ENCODE measurements at places on chromosomes 2 and 18. TPM values are rescaled to one million over a fixed set of nuclear protein-coding genes. Genes with fewer than 3 reads are reported as not detected.

- DNase-seq: peak; percentile 32
These were observed 123.2 kb downstream of the KCTD1 start for GRCh38 chr18:26425148-26425531.

The GEN1 gene
- 5.5 TPM for total RNA-seq

- DNase-seq: no peak
These were observed 336.4 kb upstream of the FSHR start for GRCh38 chr2:49490710-49491109.

GRCh38 chr2:219521066-219521880, 7.0 kb downstream of the ASIC4 start:
- DNase-seq: peak; percentile 58

The LYG2 gene
- total RNA-seq: not detected

GRCh38 chr2:104434318-104434792, 419.6 kb upstream of the POU3F3 start:
- DNase-seq: peak; percentile 80

GRCh38 chr18:79692886-79693285, 13.3 kb downstream of the CTDP1 start:
- DNase-seq: no peak

The HNRNPLL gene
- total RNA-seq: 37.1 TPM

- DNase-seq: no peak
These were observed 2.8 kb downstream of the FZD5 start for GRCh38 chr2:207766697-207767460.

DNA sequence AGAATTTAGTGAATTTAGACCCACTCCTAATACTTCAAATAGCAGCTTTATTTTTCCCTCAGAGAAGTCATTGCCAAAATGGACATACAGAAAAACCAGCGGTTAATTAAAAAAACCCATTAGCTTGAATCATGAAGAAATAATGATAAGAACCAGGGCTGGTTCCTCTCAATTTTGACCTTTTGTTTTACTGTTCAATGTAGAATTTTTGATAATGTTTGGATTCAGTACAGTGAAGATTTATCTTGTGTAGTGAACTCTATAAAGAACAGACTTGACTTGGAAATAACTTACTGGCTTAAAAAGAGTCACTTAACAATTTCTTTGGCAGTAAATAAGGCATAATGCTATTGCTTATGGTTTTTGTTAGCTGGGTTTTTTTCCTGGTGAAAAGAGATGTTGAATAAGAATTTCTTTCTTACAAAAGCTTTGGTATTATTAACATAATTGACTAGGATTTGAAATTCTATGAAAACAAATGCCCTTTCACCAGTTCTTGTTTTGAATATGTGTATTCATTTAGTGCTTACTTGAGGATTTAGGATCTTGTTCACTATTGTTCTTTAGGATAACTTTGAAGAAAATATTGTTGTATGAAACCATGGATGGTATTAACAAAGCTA, 73.4 kb upstream of the ITPRID2 start:
- no peak for DNase-seq

GRCh38 chr18:74836296-74837139, 238.8 kb downstream of the ZNF407 start:
- peak; percentile 13 for DNase-seq

The C2orf78 gene
- total RNA-seq: not detected

The POTEJ gene
- total RNA-seq: not detected

DNA sequence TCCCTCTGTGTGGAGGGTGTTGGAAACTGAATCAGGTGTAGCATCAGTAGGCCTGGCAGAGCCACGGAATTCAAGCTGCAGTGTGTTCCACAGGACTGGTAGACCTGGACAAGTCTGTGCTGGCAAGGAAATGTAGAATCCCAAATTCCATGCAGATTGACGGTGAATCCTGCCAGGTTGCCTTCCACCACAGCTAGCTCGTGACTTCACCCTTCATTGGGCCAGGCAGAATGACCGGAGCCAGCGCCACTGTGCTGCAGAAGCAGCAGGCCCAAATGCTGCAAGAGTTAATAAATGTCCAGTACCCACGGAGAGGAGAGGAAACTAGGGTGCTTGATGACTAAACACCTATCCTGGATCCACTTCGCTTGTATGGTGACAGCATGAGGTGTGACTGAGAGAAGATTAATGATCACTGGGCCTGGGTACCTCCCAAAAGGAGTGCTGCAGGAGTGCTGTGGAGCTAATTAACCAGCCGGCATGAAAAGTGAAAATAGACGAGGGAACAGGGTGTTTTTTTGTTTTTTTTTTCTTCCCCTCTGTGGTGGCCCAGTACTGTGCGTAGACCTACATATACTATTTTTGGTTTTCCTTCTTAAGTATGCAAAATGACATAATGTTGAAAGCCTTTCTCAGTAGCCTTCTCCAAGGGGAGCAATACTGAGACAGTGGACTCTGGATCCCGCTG, 122.2 kb downstream of the TANC1 start:
- peak; percentile 83 for DNase-seq

DNA sequence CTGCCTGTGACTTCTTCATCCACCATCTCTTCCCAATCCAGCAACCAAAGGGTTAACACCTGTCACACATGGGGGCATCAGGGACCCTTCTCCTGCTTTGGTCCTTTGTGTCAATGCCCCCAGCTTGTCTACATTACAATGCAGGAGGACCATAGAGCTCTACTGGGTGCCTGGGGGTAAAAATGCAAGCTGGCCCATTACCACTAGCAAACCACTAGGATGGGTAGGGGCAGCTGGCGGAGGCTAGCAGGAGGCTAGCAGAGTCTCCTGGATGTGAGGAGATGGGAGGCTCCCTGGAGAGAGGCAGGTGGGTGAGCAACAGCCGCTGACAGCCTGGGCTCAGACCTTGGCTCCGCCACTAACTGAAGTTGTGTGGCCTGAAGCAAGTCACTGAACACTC, 153.4 kb upstream of the SKOR2 start:
- DNase-seq: no peak

The ATP6V1B1 gene
- not detected for total RNA-seq

GRCh38 chr18:13570856-13571495, 155.4 kb downstream of the FAM210A start:
- no peak for DNase-seq

GRCh38 chr18:6022845-6023244, 127.5 kb upstream of the TMEM200C start:
- DNase-seq: no peak

DNA sequence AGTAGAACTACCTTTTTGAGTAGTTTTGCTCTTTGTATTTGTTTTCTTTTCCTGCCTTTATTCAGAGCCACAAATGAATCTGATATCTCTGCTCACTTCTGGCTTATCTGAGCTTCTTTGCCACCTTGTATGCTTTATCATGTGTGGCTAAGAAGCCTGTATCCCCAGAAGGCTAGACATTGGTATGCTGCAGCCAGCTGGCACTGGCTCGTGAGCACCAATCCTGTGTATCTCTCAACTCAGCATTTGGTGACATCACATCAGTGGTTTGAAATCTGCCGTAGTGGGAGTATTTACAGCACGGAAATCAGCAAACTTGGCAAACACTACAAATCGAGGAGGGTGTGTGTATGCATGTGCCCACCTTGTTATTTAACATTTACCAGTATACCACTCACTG, 183.7 kb upstream of the LHCGR start:
- DNase-seq: no peak

GRCh38 chr2:118801151-118801550, 46.3 kb downstream of the EN1 start:
- no peak for DNase-seq

The NEU4 gene
- 5.9 TPM for total RNA-seq

GRCh38 chr18:32595832-32596231, 125.2 kb upstream of the GAREM1 start:
- DNase-seq: no peak

DNA sequence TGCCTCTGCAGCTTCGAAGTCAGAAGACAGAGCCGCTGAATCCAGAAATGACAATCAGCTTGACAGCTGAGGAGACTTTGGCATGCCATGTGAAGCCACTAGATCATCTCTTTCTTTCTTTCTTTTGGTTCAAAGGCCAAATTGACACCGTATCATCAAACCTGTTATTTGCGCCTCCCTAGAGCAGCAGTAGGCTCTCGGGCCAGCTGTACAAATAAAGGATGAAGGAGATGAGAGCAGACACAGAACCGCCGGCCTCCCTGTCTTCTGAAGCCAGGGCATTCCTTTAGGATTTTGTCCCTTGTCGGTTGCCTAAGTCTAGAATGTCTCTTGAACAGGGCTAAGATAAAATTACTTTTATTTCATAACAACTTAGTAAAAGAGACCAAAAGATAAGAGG, 36.8 kb downstream of the COL4A4 start:
- DNase-seq: no peak

The FSIP2 gene
- 0.03 TPM for total RNA-seq

DNA sequence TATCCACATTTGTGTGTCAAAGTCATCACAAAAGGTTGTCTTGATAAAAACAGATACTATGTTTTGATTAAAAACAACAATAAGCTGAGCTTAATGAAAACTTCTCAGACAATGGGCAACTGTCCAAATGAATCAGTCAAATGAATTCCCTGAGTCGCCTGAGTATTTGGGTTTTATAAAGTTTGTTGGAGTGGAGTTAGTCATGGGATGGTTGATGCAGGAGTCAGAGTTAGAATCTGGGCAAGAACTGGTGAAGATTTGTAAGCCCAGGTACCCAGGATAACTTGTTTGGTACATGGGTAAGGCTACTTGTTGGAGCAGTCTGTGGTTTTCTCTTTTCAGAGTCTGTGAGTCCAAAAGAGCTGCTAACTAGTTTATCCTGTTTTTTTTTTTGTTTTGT, 34.4 kb upstream of the RAPGEF4 start:
- DNase-seq: no peak

DNA sequence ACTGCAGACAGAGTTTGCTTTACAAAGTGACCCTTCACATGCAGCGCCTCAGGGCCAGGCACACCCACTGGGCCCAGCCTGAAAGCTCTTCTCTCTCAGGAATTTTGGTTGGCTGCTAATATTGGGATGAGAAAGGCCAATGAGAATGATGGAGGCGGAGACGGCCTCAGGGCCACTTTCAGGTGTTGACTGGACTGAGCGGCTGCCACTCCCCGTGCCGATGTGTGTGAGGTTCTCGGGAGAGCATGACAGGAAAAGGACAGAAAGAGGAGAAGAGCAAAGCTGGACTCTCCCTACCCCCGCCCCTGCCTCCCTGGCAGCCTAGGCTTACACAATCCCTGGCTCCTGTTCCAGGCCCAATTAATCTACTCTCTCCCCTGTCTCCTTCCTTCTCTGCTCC, 155.7 kb downstream of the CELF4 start:
- no peak for DNase-seq

DNA sequence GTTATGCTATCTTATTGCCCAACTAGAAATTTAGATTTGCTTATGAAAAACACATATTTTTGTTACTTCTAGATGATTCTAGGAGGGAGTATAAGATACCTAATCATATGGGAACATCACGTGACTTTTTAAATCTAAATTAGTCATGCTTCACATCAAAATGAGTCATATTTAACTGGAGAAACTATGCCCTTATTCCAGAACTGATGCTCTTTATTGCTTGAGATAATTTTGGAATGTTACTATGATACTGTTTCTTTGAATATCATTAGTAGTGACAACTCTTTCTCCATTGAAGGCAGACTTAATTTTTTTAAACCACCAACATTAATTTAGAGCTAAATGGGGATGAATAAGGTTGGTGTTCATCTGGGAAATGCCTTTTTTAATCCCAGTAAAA, 19.9 kb upstream of the ELAC1 start:
- no peak for DNase-seq

DNA sequence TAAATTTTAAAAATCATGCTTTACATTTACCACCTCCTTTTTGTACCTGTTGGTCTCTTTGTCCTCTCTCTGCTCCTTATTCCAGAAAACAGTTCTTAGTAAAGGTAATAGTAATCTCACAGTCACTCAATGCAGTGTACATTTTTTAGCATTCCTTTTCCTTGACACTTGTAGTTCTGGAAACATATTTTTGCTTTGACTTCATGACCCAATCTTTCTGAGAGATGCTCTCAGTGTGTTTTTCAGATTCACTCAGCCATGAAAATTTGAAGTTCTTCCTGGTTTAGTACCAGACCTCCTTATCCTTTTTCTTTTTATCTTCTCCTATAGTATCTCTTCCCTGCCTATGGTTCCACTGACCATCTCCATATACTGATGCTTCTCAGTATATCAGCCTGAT, 747.5 kb upstream of the ZEB2 start:
- DNase-seq: peak; percentile 11

The C2orf66 gene
- total RNA-seq: not detected

GRCh38 chr2:98985905-98986666, 50.1 kb upstream of the CRACDL start:
- no peak for DNase-seq

DNA sequence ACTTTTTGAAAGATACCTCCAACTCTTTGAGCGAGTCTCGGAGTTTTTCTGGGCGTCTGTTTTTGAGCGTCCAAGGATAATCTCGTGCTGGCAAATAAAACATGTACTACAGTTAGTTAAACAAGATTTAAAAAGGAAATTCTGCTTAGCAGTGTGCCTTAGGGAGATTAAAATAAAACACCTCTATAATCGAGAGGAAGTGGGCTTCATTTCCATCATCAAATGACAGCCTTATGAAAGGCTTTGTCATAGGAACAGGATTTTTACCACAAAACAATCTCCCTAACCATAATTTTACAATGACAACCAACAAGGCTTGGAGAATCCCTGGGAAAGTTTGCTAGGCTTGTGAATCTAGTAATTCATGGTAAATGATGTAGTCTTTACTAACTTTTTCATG, 103.4 kb downstream of the WDPCP start:
- DNase-seq: no peak

GRCh38 chr2:96577501-96577900, 40.9 kb downstream of the ARID5A start:
- no peak for DNase-seq

The VPS4B gene
- total RNA-seq: 16.4 TPM

The BAZ2B gene
- 10.4 TPM for total RNA-seq

The PREB gene
- total RNA-seq: 102 TPM

GRCh38 chr18:44979748-44980147, 299.1 kb downstream of the SETBP1 start:
- DNase-seq: no peak

The NMUR1 gene
- not detected for total RNA-seq

- DNase-seq: no peak
These were observed 334.1 kb downstream of the GBX2 start for GRCh38 chr2:235833971-235834620.

Data from Caki2 (cell line).